ENCODE measurements at places on chromosomes 4 and X.

DNA sequence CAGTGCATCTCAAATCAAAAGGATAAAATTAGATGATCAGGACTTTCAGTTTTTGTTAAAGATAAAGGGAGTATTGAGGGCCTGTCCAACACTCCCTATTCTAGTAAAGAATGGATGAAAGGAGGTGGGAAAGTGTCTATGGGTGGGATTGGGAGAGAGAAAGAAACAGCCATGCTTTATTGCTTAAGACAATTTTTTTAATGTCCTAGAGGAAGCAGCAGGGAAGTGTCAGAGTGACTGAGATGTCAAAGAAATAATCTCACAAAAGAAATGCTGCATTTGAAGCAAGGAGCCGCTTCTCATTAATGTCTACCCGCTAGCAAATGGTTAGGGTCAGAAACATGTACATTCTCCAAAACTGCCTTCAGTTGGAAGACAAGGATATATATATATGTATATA lies 117.4 kb upstream of the GALNT7 start:
- no peak for DNase-seq

DNA sequence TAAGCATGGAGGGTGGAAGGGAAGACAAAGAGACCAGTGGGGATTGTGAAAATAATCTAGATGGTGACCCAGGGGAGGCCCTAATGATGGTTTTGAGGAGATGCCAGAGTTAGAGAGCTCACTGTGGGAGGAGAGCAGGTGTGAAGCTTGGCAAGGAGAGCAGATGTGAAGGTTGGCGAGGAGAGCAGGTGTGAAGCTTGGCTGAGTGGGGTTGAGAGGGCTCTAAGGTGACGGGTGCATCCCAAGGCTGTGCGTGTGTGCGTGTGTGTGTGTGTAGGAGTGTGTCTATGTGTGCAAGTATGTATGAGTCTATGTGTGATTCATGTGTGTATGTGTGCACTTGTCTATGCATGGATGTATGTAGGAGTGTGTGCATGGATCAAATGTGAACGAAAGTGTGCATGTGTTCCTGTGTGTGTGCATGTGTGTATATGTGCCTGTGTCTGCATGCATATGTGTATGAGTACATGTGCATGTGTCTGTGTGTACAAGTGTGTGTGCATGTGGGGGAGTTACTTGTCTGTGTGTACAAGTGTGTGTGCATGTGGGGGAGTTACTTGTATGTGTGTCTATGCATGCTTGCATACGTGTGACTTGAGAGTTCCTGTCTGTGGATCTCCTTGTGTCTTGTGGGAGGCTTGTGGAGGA lies 72.0 kb downstream of the EVC start:
- no peak for DNase-seq

- no peak for DNase-seq
Measured at GRCh38 chr4:174520660-174521059, 1.6 kb downstream of the HPGD start.

DNA sequence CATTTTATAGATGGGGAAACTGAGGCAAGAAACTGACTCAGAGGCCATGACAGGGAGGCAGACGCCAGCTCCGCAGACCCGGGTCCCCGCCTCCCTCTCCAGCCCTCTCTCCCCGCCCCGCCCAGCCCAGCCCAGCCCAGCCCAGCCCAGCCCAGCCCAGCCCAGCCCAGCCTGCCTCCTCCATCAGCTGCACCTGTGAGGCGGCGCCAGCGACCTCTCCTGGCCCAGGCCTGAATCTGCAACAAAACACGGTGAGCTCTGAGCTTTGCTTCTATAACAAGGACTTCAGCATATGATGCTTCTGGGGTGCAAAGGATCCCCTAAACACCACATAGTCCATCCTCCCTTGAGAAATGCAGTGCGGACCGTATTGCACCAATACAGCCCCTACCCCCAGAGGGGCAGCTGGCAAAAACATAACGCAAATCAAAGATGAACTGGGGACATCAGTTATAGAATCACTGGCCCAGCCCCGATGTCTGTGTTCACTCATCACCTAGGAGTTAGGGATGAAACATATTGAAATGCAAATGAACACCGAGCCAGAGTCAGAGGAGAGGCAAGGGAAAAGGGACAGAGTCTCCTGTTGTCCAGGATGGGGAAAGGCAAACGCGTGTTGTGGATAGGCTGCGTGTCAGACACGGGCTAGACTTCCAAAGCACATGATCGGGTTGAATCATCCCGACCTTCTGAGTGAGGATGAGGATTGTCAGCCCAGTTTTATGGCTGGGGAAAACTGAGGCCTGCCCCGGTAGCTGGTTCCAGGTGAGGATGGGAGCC lies 216.1 kb upstream of the PSAPL1 start:
- DNase-seq: peak; percentile 44

DNA sequence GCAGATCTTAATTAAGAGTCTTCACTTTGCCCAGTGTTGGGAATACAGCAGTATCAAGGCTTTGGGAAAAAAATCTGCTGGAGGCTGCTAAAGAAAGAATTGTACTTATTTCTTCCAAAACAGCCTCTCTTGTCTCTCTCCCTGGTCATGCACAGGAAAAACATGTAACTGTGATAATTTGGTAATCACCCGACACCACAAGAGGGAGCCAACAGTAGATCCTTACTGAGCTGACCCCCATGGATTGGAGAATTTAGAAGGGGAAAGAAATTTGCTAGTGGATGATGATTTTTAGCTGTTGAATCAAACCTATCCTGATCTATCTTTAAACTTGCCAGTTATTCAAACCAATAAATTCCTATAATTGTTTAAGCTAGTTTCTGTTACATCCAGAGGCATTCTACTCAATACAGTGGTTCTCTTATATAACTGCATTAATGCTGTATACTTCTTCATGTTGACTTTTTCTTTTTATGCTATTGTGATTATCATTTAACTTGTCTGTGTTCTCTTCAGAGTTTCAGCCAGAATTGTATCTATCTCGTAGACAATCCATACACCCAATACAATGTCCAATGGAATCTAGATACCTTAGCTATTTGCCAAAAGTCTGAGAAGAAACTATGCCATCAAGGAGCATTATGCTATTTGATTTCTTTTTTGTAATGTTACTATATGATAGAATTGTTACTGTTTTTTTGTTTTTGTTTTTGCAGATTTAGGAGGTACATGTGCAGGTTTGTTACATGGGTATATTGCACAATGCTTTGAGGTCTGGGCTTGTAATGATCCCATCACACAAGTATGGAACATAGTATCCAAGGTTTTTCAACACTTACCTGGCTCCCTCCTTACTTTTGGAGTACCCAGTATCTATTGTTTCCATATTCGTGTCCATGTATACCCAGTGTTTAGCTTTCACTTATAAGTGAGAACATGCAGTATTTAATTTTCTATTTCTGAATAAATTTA lies 31.3 kb upstream of the ARHGEF38 start:
- peak; percentile 60 for DNase-seq

GRCh38 chr4:54016504-54016903 lies 47.9 kb downstream of the CHIC2 start:
- no peak for DNase-seq

DNA sequence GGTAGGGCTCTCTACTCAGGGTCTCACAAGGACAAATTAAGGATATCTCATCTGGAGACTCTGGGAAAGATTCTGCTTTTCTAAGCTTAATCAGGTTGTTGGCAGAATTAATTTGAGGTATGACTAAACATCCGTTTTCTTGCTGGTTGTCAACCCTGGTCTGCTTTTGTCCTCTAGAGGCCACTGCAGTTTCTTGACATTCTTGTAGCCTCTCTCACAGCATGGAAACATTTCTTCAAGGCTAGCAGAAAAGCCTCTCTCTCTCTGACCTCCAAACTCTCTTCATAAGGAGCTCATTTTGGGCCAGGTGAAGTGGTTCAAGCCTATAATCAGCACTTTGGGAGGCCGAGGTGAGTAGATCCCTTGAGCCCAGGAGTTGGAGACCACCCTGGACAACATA lies 749.5 kb upstream of the PCDH7 start:
- peak; percentile 21 for DNase-seq

DNA sequence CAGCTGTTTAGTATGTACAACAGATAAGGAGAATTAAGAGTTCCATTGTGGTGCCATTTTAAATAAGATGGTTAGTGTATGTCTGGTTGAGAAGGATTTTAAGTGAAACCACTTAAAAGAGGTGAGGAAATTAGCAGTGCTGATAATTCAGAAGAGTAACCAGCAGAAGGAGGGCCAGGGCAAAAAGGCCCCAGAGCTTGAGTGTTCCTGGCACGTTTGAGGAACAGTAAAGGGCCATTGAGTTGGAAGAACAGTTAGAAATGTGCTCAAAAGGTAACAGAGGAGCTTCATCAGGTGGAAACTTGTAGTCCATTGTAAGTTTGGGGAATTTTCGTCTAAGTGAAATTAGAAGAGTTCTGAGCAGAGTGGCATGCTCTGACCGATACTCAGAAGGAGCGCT lies 606.2 kb upstream of the ZFP42 start:
- DNase-seq: no peak

DNA sequence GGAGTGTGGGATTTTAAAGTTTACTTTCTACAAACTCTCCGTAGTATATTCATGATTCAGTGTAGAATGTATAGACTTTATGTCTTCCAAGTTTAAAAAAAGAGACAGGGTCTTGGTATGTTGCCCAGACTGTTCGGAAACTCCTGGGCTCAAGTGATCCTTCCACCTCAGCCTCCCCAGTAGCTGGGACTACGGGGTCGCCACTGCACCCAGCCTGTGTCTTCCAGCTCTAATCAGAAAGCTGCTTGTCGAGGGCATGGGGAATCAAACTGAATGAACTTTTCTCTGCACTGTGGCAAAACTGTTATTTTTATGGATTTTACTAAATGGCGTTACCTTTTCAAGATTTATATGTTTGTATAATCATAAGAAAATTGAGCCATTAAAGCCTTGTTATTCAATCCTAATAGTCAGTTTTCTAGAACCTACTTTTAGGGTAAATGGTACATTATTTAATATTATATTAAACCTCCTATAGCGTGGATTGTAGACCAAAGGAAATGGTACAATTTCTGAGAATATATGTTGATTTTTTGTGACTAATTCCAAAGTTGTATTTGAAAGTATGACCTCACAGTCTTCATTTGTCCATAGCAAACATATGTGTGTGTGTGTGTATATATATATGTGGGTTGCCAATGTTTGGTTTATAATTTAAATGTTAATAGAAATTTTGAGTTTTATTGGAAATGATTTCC lies 1.1 kb downstream of the BLOC1S4 start:
- no peak for DNase-seq

DNA sequence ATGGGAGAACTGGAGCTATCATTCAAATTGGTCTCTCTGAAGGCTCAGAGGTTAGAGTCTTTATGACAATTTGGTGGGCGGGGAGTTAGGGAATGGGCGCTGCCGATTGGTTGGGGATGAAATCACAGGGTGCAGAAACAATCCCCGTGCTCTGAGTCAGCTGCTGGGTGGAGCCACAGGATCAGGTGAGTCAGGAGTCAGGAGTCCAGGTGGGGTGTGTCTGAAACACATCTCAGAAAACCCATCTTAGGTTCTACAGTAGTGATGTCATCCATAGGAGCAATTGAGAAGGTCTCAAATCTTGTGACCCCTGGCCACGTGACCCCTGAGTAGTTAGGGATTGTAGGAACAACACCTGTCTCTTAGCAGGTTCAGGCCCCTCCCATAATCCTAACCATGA lies 41.6 kb upstream of the TLR3 start:
- no peak for DNase-seq

All from testis (tissue), 5 donors.